ENCODE measurements at places on chromosomes 7 and 10. TPM values are rescaled to one million over a fixed set of nuclear protein-coding genes. Genes with fewer than 3 reads are reported as not detected.

MAGI2 gene
- total RNA-seq = 0.31 TPM

SPDYE8 gene
- not detected for total RNA-seq

WDR37 gene
- 14.2 TPM for total RNA-seq

ESYT2 gene
- total RNA-seq = 52.1 TPM

C10orf62 gene
- not detected for total RNA-seq

CALHM3 gene
- not detected for total RNA-seq

SFXN3 gene
- 13.9 TPM for total RNA-seq

TEX36 gene
- total RNA-seq = not detected

HMX2 gene
- 0.12 TPM for total RNA-seq

NEUROG3 gene
- total RNA-seq = 0.20 TPM

SUN1 gene
- 50.1 TPM for total RNA-seq

GJD4 gene
- not detected for total RNA-seq

GRCh38 chr7:27173956-27174873 is at the start of gene HOXA10:
HOXA10 (minus strand) TSS chr7:27174320; CDS start chr7:27174306, 14 bp downstream.
- no peaks in the 10 kb centered on the region for H3K36me3 ChIP-seq
- DNase-seq = no peak
- peak within 1 kb of the TSS; percentile 25 for H3K4me3 ChIP-seq
- peaks cover 82% of the 10 kb centered on the region for H3K27me3 ChIP-seq

GRCh38 chr7:154986200-154986945 is 16.6 kb downstream of the PAXIP1 start:
- no peak overlapping the region for H3K27ac ChIP-seq
- H3K27me3 ChIP-seq = no peaks in the 10 kb centered on the region
- peaks cover 4% of the 10 kb centered on the region for H3K4me1 ChIP-seq
- H3K36me3 ChIP-seq = peaks cover 19% of the 10 kb centered on the region

GRCh38 chr7:117837841-117838240 is 35.4 kb downstream of the CTTNBP2 start:
- DNase-seq = no peak
- no peaks in the 10 kb centered on the region for H3K36me3 ChIP-seq
- H3K27me3 ChIP-seq = no peaks in the 10 kb centered on the region
- H3K4me1 ChIP-seq = no peaks in the 10 kb centered on the region
- H3K27ac ChIP-seq = no peak overlapping the region
- H3K4me3 ChIP-seq = no peak overlapping the region

DNA sequence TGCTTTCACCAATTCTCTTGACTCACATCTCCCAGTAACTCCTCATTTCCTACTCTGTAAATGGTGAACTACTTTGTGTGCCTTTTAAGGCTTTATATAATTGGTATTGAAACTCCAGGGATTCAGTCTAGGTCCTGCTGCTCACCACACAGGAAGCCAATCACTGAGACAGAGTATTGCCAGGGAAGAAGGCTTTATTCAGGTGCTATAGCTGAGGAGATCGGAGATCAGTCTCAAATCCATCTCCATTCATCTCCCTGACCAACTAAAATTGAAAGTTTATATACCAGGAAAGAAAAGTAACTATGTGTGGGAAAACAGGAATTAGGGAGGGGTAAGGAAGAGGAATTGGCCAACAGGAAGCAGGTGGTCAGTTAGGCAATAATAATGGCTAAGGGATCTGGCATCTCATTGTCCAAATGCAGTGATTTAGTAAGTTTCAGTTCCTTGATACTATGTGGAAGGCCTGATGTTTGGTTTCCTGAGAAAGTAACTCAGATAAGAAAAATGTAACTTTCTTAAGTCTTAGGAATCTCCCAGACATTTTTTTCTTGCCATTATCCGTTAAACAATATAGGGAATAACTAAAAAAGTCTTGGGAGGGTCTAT is 10.2 kb upstream of the SDHAF3 start:
- no peaks in the 10 kb centered on the region for H3K4me1 ChIP-seq
- no peak overlapping the region for H3K27ac ChIP-seq
- no peak overlapping the region for H3K4me3 ChIP-seq
- peaks cover 3% of the 10 kb centered on the region for H3K36me3 ChIP-seq
- H3K27me3 ChIP-seq = peaks cover 16% of the 10 kb centered on the region

DNA sequence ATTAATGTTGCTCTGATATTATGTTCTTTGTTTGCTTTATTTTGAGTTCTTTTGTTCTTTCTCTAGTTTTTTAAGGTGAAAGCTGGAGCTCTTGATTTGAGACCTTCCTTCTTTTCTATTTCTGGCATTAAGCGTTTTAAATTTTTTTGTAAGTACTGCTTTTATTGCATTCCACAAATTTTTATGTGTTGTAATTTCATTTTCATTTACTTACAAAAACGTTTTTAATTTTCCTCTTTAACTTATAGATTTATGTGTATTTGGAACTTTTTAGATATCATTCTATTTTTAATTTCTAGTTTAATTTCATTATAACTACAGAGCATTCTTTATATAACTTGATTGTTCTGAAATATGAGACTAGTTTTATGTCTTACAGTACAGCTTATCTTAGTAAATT is 395.6 kb downstream of the ETV1 start:
- no peak overlapping the region for H3K27ac ChIP-seq
- H3K4me1 ChIP-seq = no peaks in the 10 kb centered on the region
- no peaks in the 10 kb centered on the region for H3K27me3 ChIP-seq
- no peak for DNase-seq

DNA sequence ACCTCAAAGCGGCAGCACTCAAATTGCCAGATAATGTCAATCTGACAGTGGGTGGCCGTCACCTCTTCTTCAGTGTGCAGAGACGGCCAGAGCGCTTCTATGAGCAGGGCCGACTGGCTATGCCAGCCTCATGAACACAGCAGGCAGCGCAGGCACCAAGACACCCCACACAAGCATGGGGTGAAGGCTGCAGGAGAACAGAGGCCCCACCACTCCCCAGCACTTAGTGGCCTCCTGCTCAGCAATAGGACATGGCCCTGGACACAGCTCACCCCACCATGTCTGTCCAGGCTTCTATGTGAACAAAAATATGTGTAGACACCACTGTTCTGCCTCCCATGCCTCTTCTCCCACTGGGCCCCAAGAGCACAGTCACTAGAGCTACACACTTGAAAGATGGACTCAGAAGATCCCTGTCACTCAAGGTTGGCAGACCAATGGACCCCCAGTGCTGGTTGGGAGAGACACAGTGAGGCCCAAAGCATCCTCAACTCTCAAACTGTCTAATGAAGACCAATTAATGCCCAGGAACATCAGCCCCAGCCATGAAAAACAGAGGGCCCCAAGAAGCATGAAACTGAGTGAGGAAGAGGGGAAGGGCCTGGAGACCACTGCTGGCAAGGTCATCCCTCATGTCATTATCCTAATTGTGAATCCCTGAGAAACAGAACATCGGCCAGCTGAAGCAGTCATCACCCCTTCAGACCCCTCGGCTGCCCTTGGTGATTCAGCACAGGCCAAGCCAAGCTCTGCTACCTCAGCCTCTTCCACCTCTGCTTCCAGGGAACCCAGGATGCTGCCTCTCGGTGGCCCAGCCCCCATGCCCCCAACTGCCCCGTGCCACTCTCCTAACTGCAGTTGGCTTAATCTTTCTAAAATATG is 77.7 kb downstream of the GRID1 start:
- H3K27ac ChIP-seq = no peak overlapping the region
- no peaks in the 10 kb centered on the region for H3K36me3 ChIP-seq
- no peaks in the 10 kb centered on the region for H3K4me1 ChIP-seq
- no peak overlapping the region for H3K4me3 ChIP-seq

DNA sequence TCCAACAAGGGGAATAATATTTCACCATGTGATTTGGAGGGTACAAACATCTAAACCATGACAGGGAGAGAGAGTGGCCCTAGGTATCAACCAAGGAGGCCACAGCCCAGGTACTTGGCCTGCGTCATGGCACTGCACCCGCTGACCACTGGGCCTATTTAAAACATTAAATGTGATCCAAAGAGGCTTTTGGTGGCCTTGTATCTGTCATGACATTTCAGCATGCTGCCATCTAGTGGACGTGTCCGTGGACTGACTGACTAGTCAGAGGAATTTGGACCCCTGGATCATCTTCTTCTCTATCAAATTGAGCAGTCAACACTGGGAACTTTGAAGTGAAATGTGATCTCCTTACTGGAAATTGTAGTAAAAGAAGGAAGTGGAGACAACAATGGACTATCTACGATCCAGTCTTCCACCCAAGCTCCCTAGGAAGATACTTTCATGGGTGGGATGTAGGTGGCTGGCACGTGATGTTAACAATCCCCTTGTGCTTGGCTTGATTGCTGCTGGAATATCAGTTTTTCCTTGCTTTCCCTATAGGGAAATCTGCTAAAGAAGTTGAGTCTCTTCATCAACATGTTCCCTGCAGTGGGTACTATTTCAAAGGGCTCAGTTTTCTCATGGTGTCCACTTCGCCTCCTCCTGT is 24.6 kb upstream of the ITGA8 start:
- no peak overlapping the region for H3K27ac ChIP-seq
- H3K4me1 ChIP-seq = no peaks in the 10 kb centered on the region
- DNase-seq = peak; percentile 19
- no peaks in the 10 kb centered on the region for H3K27me3 ChIP-seq
- H3K4me3 ChIP-seq = no peak overlapping the region
- H3K36me3 ChIP-seq = no peaks in the 10 kb centered on the region

DNA sequence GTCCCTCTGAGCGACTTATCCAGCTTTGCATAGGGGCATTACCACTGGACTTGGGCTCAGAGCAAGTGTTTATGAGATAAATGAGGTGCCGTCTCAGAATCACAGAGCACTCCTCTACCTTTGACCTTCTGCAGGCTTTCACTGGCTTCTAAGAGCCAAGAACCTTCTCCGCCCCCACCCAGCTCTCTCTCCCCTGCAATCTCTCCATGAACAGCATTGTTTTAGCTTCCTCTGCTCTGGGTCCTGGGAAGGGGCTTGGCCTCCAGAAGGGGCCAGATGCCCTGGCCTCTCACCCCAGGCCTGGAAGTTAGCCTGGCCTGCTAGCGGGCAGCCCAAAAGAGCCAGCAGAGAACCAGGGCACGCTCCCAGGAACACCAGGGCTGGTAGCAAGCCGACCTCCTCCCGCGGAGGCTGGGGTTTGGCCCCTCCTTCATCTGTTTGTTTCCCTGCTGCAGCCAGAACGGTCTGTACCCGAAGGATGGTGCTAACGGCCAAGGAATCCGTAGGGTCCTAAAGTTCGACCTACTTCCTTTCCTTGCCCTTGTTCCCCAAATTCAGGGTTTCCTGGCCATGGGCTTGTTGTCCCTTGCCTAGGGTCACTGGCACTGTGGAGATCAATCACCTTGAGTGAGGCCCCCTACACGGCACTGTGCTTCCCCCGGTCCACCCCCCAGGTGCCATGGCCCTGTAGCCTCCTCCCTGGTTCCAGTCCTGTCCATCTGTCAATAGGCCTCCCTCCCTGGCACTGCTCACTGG is 18.7 kb upstream of the DDIT4 start:
- peaks cover 3% of the 10 kb centered on the region for H3K36me3 ChIP-seq
- H3K4me1 ChIP-seq = peaks cover 71% of the 10 kb centered on the region
- DNase-seq = peak; percentile 60
- no peaks in the 10 kb centered on the region for H3K27me3 ChIP-seq

DNA sequence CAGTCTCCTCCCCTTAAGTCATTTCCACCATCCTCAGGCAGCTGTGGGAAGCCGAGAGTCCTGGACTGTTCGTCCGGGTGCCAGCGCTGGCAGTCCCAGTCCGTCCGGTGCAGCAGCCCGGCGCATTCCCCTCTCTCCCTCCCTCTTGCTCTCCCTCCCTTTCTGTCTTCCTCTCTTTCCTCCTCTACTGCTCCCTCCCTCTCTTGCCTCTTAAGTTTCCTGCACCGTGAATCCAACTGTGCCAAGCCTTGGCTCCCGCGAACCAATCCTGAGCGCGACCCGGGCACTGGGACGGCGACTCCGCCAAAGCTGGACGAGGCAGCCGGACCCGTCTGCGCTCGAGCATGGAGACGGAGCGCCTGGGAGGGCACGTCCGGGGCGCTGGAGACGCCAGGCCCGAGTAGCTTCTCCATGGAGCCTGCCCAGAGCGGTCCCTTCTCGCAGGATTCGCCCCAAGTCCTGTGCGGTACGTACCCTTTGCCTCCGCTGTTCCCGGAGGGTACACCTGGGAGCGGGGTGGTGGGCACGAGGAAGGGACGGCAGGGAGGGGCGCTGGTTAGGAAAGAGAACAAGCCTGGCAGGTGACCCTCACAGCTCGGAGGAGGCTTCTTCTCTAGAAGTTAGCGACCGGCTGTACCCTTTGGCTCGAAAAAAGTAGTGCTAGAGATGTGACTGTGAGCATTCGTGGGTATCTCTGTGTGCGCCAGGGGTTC is 1.0 kb downstream of the NXPH1 start:
- H3K4me3 ChIP-seq = no peak overlapping the region
- no peak overlapping the region for H3K27ac ChIP-seq

- H3K4me3 ChIP-seq = no peak overlapping the region
- no peak for DNase-seq
- peaks cover 18% of the 10 kb centered on the region for H3K4me1 ChIP-seq
- H3K27me3 ChIP-seq = peaks cover 99% of the 10 kb centered on the region
Measured at GRCh38 chr7:97002555-97003261, 2.6 kb upstream of the DLX6 start.

Data from activated naive CD8-positive, alpha-beta T cell treated with anti-CD3 and anti-CD28 coated beads for 36 hours (primary cell).